ENCODE measurements at places on chromosomes 2 and 18.

GRCh38 chr2:238945433-238946150, 97.7 kb downstream of the TWIST2 start:
- DNase-seq, result peak; percentile 56

DNA sequence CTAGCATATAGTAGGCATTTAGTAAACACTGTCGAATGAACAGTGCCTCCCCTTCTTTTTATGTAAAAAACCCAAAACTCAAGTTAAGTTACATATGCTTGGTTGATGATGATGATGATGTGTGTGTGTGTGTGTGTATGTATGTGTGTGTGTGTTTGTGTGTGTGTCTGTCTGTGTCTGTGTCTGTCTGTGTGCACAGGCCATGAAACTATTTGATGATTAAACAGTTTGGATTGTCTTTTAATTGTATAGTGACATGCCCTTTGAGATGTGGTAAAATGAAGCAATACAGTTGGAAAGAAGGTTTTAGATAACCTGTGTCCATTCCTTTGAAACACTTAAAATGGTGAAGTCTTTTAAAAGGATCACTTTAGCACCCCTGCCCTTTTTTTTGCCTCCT, 105.6 kb downstream of the MAP4K4 start:
- no peak for DNase-seq

- DNase-seq, result no peak
These were observed 62.6 kb downstream of the BAZ2B start for GRCh38 chr2:159553727-159554126.

DNA sequence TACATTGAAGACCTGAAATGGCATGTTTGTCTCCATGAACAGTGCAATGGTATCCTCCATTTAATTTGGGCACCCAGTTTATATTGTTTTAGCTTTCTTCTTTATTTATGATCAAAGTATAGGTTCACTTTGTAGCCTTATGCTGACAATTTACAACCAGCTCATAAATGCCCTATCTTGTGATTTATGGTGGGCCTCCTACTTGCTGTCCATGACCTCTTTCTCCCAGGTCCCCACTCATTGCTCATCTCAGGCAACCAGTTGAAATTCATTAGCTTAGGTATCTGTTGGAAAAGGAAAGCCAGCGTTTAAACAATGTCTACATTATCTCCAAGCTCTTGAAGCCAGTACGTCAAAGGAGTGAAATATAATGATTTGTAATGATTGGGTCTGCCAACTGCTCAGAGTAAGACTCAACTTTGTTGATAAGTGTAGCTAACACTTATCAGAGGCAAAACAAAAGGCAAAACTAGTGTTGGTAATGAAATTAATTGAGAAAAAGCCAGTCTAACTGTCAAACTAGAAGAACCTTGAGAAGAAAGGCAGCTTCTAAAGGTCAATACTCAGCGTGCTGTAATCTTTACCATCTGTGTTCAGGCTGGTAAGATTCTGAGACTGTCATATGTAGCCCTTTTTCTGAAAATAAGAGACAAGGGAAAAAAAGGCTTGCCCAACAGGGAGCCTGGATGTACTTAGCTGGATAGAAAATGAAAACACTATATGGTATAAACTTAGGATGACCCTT, 695.9 kb downstream of the EPHA4 start:
- DNase-seq, result no peak

- no peak for DNase-seq
These were observed 62.4 kb upstream of the MMADHC start for GRCh38 chr2:149650006-149650405.

DNA sequence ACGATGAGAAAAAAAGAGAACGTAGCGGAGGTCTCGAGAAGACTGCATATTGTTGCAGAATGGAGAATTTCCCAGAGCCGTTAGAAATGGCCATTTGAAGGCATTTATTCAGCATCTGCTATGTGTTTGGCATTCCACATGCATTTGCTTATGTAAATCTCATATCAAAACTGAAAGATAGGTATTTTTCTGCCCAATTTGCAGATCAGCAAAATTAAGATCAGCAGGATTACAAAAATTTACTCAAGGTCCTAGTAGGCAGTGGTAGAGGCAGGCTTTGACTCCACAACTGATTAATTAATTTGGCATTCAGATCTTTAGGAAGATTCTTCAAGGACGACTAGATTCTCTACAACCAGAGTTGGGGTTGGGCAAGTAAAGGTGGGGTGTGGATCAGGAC, 1.8 kb upstream of the E2F6 start:
- DNase-seq, result no peak

- DNase-seq, result no peak
These were observed 124.0 kb upstream of the GATA6 start for GRCh38 chr18:22045221-22045918.

- DNase-seq, result no peak
These were observed 223.7 kb downstream of the ANKRD30B start for GRCh38 chr18:14971461-14972185.

GRCh38 chr2:134466141-134466540, 212.3 kb downstream of the MGAT5 start:
- DNase-seq, result no peak

DNA sequence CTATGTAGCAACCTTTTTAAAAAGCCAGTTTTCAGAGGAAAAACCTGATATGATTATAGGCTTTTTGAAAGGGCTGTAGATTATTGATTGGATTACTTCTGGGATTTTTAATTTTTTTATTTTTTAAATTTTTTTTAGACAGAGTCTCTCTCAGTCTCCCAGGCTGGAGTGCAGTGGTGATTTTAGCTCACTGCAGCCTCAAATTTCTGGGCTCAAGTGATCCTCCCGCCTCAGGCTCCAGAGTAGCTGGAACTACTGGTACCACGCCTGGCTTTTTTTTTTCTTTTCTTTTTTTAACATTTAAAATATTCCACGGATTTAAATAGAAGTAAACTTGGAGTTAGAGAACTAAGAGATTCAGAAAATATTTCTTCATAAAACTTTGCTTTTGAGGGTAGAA, 1.2 kb downstream of the MRPL19 start:
- DNase-seq, result no peak

- DNase-seq, result no peak
These were observed 39.5 kb downstream of the ATP9B start for GRCh38 chr18:79108549-79109215.

DNA sequence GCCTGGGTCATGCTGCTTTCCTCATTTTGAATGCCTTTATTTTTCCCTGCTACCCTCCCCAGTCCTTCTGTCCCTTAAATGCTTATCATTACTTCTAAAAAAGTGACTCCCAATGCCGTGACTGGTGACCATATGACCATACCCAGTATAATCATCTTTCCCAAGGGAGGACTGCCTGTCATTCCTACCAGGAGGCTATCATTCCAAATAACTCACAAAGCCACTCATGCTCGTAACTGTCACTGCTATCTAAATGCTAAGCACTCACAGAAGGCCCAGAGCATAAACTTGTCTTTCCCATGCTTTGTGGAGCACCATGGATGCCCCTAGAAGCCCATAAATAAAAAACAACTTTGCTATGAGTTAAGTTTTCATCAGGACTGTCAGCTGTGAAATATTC, 38.7 kb upstream of the CREB1 start:
- no peak for DNase-seq

DNA sequence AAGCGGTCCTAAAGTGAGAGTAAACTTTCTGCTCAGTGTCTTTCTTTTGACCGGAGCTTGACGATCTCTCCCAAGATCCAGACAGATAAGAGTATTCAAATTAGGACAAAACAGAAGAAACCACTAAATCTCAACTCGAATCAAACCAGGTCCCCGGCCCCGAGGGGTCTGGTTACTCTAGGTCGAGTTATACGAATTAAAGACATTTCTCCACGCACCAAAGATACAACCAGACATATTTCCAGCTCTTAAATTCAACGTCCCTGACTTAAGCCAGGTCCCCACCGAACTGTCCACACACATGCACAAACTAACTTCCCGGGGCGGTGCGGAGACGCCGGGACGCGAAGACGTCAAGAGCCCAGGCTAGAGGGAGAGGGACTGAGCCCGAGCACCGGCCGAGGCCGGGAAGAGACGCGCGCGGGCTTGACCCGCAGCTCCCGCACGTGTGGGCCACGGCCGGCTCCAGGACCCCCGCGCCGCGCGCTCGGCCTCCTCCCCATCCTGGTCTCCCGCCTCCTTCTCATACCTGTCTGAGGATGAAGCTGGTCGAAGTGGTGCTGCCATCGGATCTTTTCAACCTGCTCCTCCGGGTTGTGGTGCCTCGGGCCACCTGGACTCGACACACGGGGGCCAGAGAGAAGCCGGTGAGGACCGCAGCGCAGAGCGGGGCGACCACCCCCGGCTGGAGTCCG, 896 bp downstream of the CACNB4 start:
- no peak for DNase-seq

DNA sequence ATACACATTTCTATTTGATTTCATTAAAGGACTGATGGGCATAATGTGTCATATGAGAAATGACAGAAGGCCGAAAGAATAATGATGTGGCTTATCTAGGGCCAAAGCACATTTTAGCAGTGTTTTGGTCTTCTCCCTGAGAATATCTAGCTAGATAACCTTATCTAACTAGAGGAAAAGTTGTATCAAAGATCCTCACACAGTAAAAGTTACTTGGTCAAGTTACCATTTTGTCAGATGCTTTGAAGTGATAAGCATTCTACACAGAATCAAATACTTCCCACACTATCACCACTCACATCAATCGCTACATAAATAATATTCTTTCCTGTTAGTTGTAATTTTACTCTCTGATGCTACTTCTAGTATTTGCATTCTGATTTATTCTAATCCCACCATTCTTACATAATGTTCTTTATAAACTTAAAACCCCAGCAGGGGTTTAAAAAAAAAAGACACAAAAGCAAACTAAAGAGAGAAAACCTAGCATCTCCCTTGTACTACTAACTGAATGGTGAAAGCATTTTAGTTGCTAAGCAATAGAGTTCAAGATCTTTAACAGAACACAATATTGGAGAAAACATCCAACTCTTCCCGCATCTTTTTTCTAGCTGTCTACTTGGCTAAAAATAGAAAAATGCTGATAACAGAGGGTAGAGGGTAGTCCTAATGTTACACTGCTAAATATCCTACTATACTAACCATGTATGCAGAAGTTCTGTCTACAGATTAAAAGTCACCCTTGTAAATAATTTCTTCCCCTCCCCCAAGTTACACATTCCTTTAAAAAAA, 8.0 kb downstream of the XPO1 start:
- no peak for DNase-seq

Measured in activated effector memory CD4-positive, alpha-beta T cell treated with anti-CD3 and anti-CD28 coated beads, Interleukin-2, amount 50 U/mL, for 16 hours (primary cell).